ENCODE measurements at places on chromosomes 1 and 21.
A peak's percentile ranks its signal among the peaks of the same experiment; 100 is the strongest.

DNA sequence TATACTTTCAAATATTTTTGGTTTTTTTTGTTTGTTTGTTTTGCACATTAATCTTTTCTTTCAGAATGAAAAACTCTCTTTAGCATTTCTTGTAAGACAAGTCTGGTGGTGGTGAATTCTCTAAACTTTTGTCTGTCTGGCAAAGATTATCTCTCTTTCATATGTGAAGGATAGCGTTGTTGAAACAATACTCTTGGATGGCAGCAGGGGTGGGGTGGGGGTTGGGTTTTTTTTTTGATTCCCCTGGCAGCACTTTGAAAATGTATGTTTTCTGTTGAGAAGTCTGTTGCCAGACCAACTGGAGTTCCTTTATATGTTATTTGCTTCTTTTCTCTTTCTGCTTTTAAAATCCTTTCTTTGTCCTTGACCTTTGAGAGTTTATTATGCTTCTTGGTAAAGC, 160.2 kb downstream of the VAV3 start:
- DNase-seq: no peak

DNA sequence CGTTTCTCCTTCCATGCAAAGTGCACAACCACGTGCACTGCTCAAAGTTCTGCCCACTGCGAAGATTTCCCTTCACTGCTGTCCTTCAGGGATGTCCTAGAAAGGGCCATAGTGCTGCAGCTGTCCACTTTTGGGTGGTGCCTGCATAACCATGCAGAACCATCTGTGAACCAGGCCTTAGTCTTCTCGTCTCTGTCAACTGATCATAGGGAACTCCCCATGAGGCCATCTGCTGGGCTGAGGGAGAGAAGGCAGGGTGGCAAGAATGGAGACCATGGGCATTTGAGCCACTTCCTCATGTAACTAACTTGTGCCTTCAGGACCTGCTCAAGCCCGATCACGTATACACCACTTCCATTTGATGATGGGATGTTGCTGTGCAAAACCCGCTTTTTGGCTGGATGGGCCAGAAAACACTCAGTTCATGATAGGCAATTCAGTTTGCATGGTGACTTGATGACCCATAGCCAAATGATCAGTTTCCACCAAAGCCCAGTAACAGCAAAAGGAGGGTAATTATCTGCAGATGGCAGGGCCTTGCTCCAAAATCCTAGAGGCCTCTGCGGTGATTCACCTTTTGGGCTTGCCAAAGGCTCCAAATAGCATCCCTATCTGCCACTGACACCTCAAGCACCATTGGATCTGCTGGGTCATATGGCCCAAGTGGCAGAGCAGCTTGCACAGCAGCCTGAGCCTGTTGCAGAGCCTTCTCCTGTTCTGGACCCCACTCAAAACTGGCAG, 9.5 kb downstream of the ST6GALNAC5 start:
- DNase-seq: no peak

GRCh38 chr1:114032271-114033215, 53.3 kb downstream of the OLFML3 start:
- no peak for DNase-seq

DNA sequence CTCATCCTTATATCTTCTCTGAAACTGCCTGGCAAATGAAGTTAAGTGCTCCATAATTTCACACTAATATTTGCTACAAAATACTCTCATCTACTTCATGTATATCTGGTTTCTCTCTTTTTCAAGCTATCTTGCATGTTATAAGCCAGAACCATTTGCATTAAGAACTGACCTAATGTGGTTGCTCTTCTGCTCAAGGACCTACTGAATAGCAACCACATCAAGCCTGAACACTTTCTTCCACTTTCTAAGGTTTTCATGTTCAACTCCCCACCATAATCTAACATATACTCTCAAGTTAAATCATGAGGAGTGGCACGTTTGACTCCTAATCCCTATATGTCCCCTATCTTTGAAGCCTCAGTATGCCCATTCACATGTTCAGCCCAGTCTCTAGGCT, 27.2 kb downstream of the RGS1 start:
- DNase-seq: no peak

- no peak for DNase-seq
Measured at GRCh38 chr1:172917972-172918371, 132.8 kb downstream of the TNFSF18 start.

DNA sequence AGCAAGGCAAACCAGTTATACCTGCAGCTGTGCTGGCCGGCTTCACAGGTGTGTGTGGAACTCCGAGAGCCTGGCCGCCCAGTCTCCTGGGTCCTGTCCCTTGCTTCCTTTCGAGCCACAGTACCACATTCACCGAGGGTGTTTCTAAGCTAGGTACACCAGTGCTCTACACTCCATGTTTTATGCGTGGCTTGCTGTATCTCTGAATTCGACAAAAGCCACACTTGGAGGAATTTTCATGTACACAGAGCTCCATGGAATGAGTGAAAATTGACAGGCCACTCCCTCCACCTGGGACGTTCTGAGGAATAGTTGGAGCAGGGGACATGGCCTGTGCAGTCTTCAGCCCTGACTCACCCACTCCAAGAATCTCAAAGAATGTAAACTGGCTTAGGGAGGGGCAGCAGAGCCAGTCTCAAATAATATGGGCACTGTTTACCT, 14.0 kb downstream of the ETS2 start:
- DNase-seq: no peak

GRCh38 chr21:32597205-32597604, 11.9 kb upstream of the TCP10L start:
- no peak for DNase-seq

- no peak for DNase-seq
Measured at GRCh38 chr1:6967431-6968111, 182.3 kb downstream of the CAMTA1 start.

DNA sequence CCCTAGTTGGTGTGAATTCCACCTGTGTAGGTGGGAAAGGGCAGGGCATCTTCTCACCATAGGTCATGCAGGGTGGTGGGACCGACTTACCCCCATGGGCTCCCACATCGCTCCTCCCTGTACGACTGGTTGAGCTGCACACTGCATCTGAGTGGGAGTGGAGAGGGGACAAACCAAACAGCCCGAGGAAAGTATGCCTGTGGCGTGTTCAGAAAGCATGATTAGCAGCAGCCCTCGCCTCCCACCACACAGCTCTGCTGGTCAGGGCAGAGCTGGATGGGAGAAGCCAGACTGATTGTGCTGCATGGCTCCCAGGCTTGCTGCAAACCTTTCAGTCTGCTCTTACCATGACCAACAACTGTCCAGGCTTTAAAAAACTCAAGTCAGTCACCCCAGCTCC, 24.4 kb downstream of the VANGL1 start:
- no peak for DNase-seq

GRCh38 chr1:246039584-246039983, 467.5 kb downstream of the SMYD3 start:
- no peak for DNase-seq

- no peak for DNase-seq
Measured at GRCh38 chr1:90414201-90414600, 302.9 kb downstream of the BARHL2 start.

GRCh38 chr1:182268669-182269068, 122.9 kb downstream of the GLUL start:
- DNase-seq: no peak

GRCh38 chr1:941588-942383, 17.3 kb downstream of the NOC2L start:
- DNase-seq: peak; percentile 62

Measured in activated T-cell treated with anti-CD3 and anti-CD28 coated beads, Interleukin-2, amount 50 U/mL, for 48 hours (primary cell).